Right ventricle myocardium superior (tissue), 1 donor: ENCODE measurements at places on chromosomes 1 and 21. TPM values are rescaled to one million over a fixed set of nuclear protein-coding genes. Genes with fewer than 3 reads are reported as not detected.

VAV3 gene
- total RNA-seq = 1.6 TPM

MMP23B gene
- 25.1 TPM for total RNA-seq

TRIM45 gene
- total RNA-seq = 16.4 TPM

FCN3 gene
- 15.8 TPM for total RNA-seq

CLCNKA gene
- 0.35 TPM for total RNA-seq

CPTP gene
- 113 TPM for total RNA-seq

TUT4 gene
- 31.8 TPM for total RNA-seq

LCE3C gene
- total RNA-seq = not detected

SMPDL3B gene
- total RNA-seq = not detected

LAPTM5 gene
- 19.5 TPM for total RNA-seq

CLCA4 gene
- total RNA-seq = not detected

EFNA1 gene
- total RNA-seq = 41.5 TPM

AMY1A gene
- not detected for total RNA-seq

ADGRL4 gene
- total RNA-seq = 18.3 TPM

CASP9 gene
- 13.6 TPM for total RNA-seq

LAMC2 gene
- 4.0 TPM for total RNA-seq

PADI2 gene
- total RNA-seq = 0.46 TPM

CFHR2 gene
- total RNA-seq = not detected

EFNA3 gene
- total RNA-seq = 0.75 TPM

NBPF20 gene
- total RNA-seq = 0.62 TPM

AIM2 gene
- total RNA-seq = 0.56 TPM

TRAPPC3 gene
- total RNA-seq = 59.6 TPM

MTMR11 gene
- total RNA-seq = 2.0 TPM

PTGS2 gene
- total RNA-seq = 1.0 TPM

FAM72B gene
- not detected for total RNA-seq

TAL1 gene
- 3.8 TPM for total RNA-seq

LCE1B gene
- not detected for total RNA-seq

ADGRL2 gene
- total RNA-seq = 37.9 TPM

ATP6V1G3 gene
- total RNA-seq = not detected

SPRR2E gene
- total RNA-seq = not detected

CLIC4 gene
- total RNA-seq = 334 TPM

KCNJ9 gene
- total RNA-seq = not detected

TPR gene
- total RNA-seq = 41.4 TPM

OR2T29 gene
- not detected for total RNA-seq

OR2T33 gene
- not detected for total RNA-seq

ZFP69 gene
- total RNA-seq = 1.3 TPM

CLDN17 gene
- total RNA-seq = not detected
